Activated CD4-positive, alpha-beta T cell treated with anti-CD3 and anti-CD28 coated beads, Interleukin-2, amount 10 ng/mL, durations not matched to agents 7 days and 5 days (primary cell): ENCODE measurements at places on chromosomes 13 and 19. TPM values are rescaled to one million over a fixed set of nuclear protein-coding genes. Genes with fewer than 3 reads are reported as not detected.

LGALS4 gene
- 2.1 TPM for total RNA-seq

SCN1B gene
- 0.97 TPM for total RNA-seq

NOTCH3 gene
- total RNA-seq = not detected

DNA sequence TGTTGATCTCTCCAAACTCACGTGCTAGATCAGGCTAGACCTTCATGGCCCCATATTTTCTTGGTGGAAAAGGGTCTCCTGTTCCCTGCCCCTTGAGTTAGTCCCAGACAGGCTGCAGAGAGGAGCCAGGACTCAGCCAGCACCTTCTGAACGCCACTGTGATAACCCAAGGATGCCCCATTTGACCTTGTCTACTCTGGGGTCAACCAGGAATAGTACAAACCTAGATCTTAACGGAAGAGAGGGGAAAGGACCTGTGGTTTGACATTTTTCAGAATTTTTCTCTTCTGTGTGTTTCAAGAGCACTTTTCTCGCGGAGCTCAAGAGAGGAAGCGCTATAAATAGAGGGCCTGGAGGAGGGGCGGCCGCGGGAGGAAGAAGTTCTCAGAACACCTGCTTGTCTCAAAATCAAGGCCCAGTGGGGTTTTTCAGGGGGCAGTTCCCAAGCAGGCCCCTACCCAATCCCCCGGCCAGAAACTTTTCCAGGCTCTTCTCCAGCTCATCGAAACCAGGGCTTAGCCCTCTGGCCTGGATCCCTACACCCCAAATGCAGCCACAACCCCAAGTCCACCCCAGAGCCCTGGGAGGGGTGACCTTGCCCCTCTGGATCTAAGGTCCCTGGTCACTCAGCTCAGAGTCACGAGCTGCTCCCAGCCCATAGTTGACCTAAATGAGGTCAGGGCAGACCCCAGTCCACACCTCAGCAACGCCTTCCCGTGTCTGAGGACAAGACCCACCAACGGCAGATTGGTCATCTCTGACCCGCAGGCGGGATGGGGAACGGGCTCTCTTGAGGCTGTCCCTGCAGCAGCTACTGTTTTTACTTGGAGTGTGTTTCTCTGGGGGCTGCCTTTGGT, 75.6 kb upstream of the TM9SF2 start:
- peak overlapping the region; percentile 87 for H3K27ac ChIP-seq
- H3K27me3 ChIP-seq = no peaks in the 10 kb centered on the region
- peak; percentile 69 for DNase-seq
- H3K36me3 ChIP-seq = peaks cover 2% of the 10 kb centered on the region

GRCh38 chr19:18021121-18021755, 13.3 kb downstream of the ARRDC2 start:
- peak overlapping the region; percentile 91 for H3K27ac ChIP-seq
- no peaks in the 10 kb centered on the region for H3K27me3 ChIP-seq
- peak overlapping the region; percentile 41 for H3K4me3 ChIP-seq
- H3K36me3 ChIP-seq = peaks cover 4% of the 10 kb centered on the region

GRCh38 chr19:17542042-17542441, 13.4 kb upstream of the COLGALT1 start:
- H3K27me3 ChIP-seq = peaks cover 13% of the 10 kb centered on the region
- H3K27ac ChIP-seq = no peak overlapping the region
- peaks cover 14% of the 10 kb centered on the region for H3K4me1 ChIP-seq

GRCh38 chr19:57800696-57801095, 14.0 kb downstream of the ZNF552 start:
- H3K27me3 ChIP-seq = no peaks in the 10 kb centered on the region
- no peak for DNase-seq
- H3K4me1 ChIP-seq = peaks cover 29% of the 10 kb centered on the region

DNA sequence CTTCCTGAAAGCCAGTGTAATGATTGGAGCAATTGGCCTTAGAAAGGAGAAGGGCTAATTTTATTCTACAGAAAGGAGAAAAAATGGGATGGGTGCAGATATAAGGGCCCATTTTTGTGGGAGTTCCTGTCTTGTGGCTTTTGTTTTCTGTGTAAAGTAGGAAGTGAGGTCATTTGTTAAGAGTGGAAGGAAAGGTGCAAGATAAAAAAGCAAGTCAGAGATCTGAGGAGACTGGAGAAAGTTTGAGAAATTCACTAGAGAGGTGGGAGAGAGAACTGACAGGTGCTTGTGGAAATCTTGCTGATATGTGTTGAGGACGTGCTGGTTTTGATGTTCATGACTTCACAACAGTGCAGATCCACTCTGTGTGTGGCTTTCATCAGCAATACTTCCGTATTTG, 349.4 kb downstream of the DLEU7 start:
- DNase-seq = no peak
- H3K27ac ChIP-seq = no peak overlapping the region
- no peaks in the 10 kb centered on the region for H3K4me1 ChIP-seq
- H3K4me3 ChIP-seq = no peak overlapping the region
- H3K36me3 ChIP-seq = no peaks in the 10 kb centered on the region

DNA sequence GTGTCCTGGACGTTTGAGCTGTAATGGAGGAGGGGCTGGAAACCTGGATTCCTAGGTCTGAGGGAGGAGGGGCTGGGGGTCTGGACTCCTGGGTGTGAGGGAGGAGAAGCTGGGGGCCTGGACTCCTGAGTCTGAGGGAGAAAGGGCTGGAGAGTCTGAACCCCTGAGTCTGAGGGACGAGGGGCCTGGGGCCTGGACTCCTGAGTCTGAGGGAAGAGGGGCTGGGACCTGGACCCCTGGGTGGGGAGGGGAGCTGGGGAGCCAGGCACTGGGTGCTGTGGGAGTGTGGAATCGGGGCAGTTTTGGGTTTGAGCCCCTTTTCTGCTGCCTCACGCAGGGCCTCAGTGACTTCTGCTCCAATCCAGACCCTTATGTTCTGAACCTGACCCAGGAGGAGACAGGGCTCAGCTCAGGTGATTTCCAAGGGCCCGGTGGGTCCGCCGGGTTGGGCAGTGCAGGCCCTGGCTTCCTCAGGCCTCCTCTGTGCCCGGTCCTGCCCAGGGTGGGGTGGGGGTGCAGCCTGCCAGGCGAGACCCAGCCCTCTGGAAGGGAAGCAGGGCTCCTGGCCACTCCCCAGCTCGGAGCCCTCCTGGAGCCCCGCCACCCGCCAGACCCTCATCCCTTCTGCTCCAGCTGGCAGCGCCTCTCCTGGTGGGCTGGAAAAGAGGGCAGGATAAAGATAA, 14.4 kb downstream of the TTYH1 start:
- no peak overlapping the region for H3K4me3 ChIP-seq
- H3K27ac ChIP-seq = no peak overlapping the region
- peaks cover 9% of the 10 kb centered on the region for H3K27me3 ChIP-seq
- peaks cover 8% of the 10 kb centered on the region for H3K4me1 ChIP-seq
- DNase-seq = no peak
